ENCODE measurements at places on chromosomes 1 and 21.

GRCh38 chr1:207923121-207923520 is 12.2 kb upstream of the CD34 start:
- DNase-seq = no peak

DNA sequence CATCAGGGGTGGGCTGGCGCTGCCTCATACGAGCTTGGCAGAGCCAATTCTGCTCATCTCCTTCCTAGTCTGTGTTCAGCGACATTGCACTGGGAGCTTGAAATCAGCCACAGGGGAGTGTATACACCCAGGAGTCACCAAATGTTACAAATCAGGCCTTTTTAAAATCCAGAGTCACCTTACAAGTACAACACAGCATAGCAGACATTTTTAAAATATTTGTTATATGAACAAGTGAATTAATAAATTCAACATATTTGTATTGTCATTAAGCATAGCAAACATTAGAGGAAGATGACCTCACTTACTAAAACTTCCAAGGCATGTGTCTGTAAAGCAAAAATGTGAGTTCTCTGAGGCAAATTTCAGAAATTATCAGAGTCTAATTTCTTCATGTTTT is 210.0 kb downstream of the HLX start:
- DNase-seq = no peak

GRCh38 chr1:172779491-172779890 is 120.6 kb downstream of the FASLG start:
- no peak for DNase-seq

DNA sequence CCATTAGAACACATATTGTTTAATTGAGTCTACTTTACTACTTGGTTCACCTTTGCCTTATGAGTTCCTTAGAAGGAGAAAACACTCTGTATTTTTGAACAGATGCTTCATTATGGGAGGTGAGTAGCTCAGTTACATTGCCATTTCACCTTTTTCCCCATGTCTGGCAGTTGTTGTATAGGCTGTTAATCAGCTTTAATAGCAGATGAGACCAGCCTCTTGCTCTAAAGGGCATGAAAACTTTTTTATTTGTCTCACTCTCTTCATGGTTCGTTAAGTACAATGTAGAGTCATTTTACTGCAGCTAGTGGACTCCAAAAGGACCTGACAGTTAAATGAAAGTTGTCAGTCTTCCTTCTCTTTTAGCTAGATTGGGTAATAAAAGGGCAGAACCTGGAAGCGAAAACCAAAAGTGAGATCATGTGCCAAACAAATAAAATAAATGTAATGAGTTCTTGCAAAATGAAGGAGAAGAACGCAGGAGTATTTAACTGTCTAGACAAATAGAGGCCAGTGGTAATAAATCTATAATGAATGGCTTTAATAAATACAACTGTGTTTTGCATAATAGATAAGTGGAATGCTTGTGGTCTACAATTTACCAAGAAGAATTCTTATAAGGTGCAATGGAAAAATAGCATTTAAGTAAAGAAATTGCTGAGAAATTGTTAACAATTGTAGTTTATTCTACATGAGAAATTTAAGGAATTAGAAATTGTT is 180.0 kb upstream of the NEGR1 start:
- DNase-seq = no peak

DNA sequence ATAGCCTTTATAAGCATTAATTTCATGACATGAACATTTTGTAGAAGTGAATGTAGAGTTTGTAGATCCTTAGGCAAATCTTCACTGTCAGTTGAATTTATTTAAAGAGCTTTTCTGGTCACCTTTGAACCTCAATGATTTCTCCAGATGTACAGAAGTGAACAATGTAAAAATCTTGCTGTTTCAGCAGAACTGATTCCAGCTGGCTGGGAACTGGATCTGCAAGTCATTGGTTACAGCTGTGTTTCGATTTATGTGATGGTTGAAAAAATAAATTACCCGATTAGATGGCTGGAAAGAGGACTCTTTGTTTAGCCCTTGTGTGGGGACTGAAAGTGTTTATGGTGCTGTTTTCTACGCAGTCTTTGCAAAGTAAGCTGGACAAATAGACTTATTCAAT is 849.8 kb downstream of the USP25 start:
- no peak for DNase-seq

DNA sequence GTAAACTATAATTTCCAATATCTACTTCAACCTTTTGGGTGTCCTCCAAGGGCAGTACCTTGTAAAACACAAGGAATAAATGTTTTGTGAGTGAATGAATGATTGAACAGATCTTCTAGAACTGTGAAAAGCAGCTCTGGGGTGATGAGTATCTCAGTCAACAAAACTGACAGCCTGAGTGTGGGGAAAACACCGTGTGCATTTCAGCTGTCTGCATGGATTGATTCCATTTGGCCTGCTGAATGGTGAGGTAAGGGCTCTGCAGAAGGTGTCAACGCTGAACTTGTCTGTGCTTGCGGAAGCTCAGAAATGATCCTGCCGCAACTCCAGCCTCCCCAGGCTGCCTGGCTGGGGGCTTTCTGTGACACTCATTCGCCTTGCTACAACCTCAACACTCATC is 7.4 kb upstream of the AGMAT start:
- DNase-seq = no peak

- DNase-seq = no peak
Observed at GRCh38 chr1:89100412-89100811, 25.5 kb downstream of the GBP2 start.

- DNase-seq = no peak
Observed at GRCh38 chr1:212152308-212152693, 116.8 kb downstream of the DTL start.

DNA sequence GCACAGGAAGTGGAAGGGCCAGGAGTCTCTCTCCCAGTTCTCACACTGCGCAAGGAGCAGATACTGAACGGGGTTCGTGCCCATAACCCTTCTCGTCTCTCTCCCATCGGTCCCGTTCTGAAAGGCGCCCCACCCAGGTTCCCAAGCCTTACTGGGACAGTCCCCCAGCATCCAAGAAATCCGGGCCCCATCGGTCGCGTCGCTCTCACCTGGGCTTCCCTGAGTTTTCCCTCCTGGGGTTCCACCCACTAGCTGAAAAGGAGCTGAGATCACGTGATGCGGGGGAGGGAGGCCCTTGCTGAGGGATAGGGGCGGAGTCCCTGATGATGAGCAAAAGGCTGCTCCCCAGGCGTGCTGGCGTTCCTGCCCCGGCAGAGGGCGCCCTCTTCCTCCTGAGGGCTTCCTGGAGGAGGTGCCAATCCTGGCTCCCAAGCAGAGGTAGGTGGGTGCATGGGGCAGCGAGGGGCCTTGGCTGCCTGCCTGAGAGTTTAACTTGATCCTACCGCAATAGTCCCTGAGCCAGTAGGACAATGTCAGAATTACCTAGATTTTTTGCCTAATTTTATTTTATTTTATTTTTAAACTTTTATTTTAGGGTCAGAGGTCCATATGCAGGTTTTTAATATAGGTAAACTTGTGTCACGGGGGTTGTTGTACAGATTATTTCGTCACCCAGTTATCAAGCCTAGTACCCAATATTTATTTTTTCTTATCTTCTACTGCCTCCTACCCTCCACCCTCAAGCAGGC is at the start of gene SPOCD1:
TSS of gene SPOCD1 (minus strand) at position 271 of the 749 bp plus-strand sequence. CDS start 689 bp downstream, outside the sequence.
- DNase-seq = peak; percentile 94

GRCh38 chr1:243420946-243421685 is 165.3 kb downstream of the SDCCAG8 start:
- DNase-seq = no peak

- DNase-seq = no peak
Observed at GRCh38 chr1:63611231-63611630, 18.0 kb downstream of the PGM1 start.

- DNase-seq = peak; percentile 82
Observed at GRCh38 chr1:1040004-1040991, 20.4 kb downstream of the AGRN start.

- no peak for DNase-seq
Observed at GRCh38 chr1:150976401-150976821, 1.8 kb upstream of the CERS2 start.

- DNase-seq = no peak
Observed at GRCh38 chr1:8903908-8904650, 25.6 kb upstream of the ENO1 start.

GRCh38 chr1:119466445-119466844 is 40.6 kb upstream of the HSD3B1 start:
- no peak for DNase-seq

- DNase-seq = no peak
Observed at GRCh38 chr1:206032380-206033140, 8.9 kb upstream of the CTSE start.

DNA sequence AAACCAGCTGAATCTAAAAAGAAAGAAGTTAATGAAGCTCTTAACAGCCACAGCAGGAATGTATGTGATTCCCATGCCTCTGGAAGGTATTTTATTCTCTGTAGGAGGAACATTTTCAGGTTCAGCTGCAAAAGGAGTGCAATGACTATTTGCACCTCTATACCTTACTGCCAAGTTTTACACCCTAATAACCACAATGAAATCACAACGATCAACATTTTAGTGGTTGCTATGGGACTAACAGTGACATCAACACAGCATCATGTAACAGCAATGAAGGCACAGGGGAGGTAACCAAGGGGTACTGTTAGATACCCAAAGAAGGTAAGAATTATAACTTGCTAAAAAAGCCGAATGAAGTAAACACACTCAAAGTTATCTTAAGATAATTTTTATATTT is 116.3 kb upstream of the HP1BP3 start:
- no peak for DNase-seq

GRCh38 chr1:22231068-22231593 is 88.2 kb upstream of the WNT4 start:
- no peak for DNase-seq

- no peak for DNase-seq
Observed at GRCh38 chr1:57949168-57949567, 525.3 kb upstream of the DAB1 start.

DNA sequence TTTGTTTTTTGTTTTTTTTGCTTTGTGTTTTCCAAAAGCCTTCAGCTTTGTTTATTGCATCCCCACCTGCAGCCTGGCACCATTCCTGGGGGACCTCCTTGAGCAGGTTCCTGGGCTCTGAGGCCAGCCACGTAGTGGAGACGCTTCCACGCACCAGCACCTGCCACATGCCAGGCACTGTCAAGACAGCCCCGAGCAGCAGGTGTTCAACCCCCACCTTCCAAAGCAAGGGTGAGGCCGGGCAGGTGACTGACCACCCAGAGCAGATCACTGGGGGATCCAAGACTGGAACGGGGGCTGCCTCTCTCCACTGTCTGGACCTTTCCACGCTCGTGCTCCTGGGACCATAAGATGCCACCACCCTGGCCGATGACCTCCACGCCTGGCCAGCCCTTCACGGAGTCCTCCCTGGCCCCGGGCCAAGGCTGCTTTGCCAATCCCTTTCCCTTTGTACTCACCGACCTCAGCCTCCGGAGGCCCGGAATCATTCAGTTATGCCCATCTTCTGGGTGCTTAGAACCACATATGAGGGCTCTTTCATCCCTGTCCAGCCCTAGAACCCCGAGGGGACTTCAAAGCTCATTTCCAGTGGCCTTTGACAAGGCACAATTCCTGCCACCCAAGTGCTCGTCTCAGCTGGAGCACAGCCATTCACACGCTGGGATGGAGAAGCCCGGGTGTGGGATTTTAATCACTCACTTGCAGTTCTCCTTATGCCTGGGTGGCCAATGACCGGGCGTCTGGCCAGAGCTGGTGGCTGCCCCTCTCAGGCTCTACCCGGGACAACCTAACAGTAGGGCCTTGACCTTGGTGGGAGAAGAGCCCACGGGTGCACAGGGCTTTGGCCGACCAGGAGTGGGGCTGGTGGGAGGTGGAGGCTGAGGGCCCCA is 330.8 kb downstream of the NPHP4 start:
- no peak for DNase-seq

DNA sequence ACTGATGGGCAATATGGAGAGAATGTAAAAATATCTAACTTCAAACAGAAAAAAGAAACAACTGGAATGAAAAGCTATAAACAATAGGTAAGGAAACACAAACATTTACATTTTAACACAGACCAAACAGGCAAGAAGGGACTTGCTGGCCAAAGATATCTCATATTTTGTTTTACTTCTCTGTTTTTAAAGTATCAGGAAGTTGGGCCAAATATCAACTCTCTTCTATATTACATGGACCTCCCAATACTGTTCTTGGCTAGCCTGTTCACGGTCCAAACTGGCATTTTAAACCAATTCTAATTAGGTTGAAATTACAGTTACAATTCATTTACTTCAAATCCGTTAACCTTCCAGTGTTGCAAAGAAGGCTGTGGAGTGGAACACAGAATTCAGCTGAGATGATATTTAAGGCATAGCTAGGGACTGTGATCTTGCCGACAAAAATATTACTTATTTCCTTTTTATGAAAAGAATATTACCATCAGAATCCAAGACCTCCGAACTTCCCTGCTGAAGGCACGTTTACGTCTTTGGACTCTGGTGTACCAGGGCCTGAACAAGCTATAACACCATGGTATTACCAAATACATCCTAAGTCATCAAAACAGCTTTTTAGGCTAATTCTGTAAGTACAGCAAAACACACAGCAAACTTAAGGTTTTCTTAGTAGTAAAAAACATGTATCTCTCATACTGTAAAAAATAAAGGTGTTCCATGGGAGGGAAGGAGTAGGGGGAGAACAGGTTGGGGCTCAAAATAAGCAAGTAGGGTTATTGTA is 165.4 kb downstream of the RUNX1 start:
- DNase-seq = no peak

DNA sequence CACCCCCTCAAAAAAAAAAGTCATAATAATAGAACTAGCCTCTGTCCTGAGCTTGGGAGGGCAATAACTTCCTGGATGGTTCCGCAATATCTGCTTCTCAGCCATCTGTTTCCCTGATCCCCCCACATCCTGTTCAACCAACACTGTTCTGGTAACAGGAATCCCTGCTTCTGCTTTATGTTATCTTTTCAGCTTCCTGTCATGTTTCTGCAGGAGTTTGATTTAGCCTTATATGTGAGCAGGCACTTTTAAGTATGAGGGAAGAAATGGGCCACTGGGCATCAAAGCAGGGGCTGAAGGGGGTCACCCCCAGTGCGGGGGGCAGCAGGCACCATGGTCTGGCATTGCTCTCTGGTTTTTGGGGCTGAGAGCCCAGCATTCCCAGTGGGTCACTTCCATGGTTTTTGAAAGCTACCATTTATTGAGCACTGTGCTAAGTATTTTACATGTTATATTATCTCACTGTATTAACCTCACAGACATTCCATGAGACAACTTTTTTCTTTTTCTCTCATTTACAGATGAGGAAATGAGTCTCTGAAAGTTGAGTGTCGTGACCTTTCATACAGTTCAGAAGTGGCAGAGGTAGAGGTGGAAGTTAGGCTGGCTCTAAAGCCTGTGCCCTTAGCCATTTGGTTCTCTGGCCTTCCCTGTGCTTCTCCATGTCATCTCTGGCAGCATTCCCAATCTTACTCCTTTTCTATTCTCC is 61.9 kb downstream of the DNTTIP2 start:
- no peak for DNase-seq
